Substantia nigra (tissue), 51 donors: ENCODE measurements at places on chromosomes 2 and 18.

DNA sequence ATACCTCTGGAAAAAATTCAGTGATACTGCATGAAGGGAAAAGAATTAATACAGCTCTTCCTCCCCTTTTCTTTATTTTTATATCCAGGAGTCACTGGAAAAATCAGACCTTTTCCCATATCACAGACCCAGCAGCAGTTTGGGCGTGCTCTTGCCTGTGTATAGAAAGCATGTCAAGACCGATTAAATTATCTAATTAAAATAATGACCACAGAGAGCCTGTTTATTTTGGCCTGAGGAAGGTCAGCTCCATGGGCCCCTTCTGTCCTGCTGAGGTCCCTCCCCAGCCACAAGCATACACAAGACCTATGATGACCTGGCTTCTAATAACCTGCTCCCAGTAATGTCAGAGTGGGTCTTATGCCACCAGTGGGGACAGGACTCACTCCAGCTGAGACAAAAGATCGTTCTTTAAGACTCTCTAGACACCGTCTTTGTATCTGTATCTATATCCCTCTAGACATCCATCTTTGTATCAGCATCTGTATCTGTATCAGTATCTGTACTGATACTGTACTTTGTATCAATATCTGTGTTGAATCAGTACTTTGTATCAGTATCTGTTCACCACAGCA, 147.8 kb downstream of the VAPA start:
- no peak for DNase-seq

GRCh38 chr2:231786917-231787292, 660 bp downstream of the COPS7B start:
- no peak for DNase-seq

GRCh38 chr2:148552675-148553331, 91.7 kb upstream of the EPC2 start:
- no peak for DNase-seq

DNA sequence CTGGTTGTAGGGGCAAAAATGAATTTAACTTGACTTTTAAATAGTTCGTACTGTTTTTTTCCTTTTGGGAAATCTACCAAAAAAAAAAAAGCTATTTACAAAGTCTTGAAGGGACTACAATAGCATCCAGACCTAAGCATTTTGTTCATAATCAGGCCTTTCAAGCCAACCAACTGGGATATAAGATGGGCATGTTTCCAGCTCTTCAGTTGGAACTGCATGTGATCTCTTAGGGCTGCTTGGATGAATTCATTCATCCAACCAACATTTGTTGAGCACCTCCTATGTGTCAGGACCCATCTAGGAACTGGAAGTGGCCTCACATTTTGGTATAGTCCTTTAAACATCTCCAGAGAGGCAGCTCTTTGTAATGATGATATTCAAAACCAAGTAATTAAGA, 98.6 kb downstream of the AAK1 start:
- no peak for DNase-seq

DNA sequence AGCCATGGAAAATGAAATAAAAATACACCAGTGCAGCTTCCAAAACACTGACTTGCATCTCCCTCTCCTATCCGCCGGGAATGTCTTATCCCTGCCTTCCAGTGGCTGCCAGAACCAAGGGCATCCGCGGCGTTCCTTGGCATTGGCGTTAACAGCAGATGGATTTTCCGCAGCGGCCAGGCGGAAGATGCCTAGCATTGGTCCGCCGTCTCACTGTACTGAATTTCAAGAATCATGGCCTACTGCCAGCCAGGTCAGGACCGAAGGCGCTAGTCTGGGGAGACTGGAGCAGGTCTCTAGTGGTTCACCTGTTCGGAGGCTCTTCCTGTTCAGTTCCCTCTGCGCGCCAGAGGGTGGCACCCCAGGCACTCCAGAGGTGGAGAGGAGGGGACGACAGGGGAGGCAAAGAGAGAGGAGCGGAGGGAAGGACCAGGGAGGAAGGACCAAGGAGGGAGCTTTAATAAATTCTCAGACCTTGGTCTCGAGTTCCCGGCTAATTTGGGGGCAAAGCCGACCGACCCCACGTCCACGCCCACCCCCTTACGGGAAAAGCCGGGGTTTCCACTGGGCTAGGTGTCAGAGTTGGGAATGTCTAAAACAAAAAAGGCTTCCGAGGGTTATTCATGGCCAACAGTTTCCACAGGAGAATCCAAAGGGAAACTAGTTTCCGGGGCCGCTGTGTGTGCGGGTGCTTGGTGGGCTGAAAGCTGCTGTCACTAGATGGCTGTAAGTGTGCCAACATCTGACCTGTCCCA, 3.7 kb upstream of the BCL2L11 start:
- DNase-seq: peak; percentile 49

- no peak for DNase-seq
These were observed 7.2 kb downstream of the NPC1 start for GRCh38 chr18:23578891-23579653.

GRCh38 chr2:21393173-21393572, 269.4 kb downstream of the TDRD15 start:
- no peak for DNase-seq

GRCh38 chr2:119719261-119719627, 40.2 kb downstream of the TMEM177 start:
- no peak for DNase-seq

DNA sequence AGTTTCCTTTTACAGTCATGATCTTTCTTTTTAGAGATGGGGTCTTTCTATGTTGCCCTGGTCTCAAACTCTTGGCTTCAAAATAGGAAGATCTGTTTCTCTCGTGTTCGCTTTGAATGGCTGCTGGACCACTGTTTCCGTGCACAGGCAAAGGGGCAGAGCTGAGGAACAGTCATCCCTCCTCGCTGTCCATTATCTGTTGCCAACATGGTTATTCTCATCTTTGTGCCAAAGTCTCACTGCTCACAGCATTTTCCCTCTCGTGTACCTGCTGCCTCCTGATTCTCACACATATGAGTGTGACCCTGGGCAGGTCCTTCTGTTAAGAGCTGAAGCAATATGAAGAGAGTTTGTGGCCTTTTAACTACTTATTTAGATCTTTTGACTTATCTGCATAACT, 28.0 kb upstream of the CCNYL1 start:
- DNase-seq: no peak

DNA sequence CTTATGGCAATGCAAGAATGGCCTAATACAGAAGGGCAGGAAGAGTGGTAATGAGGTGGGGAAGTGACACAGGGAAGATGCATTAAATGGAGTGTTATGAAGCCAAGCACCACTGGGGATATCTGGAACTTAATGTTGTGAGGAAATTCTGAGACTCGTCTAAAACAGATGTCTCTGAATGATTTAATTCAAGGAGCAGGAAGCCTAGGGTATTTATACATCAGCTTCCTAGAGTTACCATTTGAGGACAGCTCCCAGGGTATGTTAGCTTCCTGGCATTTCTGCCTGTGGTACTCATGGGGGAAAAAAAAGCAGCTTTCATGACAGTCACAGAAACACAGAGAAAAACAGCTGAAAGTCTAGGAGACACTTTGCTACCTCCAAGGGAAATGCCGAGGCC, 989.5 kb downstream of the CBLN2 start:
- DNase-seq: no peak

GRCh38 chr18:50679656-50680055, 119.8 kb downstream of the MAPK4 start:
- DNase-seq: no peak

- no peak for DNase-seq
These were observed 63.9 kb downstream of the TMEM131 start for GRCh38 chr2:97931858-97932225.

DNA sequence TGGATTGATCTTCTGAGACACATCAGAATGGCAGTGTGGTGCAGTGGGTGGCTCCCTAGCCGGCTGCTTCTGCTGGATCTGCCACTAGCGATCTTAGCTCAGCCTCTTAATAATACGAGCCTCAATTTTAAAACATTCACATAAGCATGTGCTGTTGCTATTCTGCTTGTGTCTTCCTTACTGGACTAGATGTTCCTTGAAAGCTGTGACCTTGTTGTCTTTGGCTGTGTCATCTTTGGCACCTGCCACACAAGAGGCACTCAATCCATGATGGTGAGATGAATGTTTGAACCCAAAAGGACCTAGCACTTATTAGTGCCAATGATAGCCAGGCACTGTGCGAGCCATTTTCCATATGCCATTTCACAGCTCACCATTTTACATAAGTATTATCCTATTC, 393.0 kb downstream of the ALK start:
- no peak for DNase-seq

DNA sequence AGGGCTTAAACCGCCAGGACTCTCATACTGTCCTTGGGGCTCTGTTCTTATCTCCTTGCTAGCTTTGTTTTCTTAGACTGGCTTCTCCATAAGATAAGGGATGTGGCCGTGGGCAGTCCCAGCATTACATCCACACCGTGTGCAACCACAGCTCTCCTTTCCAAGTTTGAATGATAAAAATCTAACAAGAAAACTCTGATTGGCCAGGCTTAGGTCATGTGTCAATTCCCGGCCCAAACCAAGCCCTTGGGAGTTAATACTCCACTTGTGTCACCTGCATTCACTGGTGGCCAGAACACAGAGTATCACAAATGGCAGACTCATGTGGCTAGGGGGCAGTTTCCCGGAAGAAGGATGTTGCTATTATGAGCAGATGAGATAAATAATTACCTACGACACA, 43.2 kb upstream of the KDM3A start:
- no peak for DNase-seq

DNA sequence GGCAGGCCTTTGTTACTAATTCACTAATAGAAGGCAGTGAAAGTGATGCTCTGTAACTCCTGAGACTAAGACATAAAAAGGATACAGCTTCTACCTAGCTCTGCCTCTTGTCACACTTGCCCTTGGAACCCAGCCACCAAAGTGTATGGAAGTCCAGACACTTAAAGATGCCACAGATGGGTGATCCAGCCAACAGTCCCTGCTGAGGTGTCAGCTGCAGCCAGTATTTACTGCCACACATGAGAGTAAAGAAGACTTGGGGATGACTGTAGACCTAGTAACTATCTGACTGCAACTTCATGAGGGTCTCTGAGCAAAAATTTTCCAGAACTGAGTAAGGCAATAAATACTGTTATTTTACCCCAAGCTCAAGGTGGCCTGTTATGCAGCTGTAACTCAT, 8.8 kb downstream of the IMMT start:
- no peak for DNase-seq

GRCh38 chr2:85215448-85216401, 82.5 kb downstream of the TCF7L1 start:
- DNase-seq: peak; percentile 36

GRCh38 chr2:120036145-120036544, 23.3 kb downstream of the EPB41L5 start:
- DNase-seq: no peak

DNA sequence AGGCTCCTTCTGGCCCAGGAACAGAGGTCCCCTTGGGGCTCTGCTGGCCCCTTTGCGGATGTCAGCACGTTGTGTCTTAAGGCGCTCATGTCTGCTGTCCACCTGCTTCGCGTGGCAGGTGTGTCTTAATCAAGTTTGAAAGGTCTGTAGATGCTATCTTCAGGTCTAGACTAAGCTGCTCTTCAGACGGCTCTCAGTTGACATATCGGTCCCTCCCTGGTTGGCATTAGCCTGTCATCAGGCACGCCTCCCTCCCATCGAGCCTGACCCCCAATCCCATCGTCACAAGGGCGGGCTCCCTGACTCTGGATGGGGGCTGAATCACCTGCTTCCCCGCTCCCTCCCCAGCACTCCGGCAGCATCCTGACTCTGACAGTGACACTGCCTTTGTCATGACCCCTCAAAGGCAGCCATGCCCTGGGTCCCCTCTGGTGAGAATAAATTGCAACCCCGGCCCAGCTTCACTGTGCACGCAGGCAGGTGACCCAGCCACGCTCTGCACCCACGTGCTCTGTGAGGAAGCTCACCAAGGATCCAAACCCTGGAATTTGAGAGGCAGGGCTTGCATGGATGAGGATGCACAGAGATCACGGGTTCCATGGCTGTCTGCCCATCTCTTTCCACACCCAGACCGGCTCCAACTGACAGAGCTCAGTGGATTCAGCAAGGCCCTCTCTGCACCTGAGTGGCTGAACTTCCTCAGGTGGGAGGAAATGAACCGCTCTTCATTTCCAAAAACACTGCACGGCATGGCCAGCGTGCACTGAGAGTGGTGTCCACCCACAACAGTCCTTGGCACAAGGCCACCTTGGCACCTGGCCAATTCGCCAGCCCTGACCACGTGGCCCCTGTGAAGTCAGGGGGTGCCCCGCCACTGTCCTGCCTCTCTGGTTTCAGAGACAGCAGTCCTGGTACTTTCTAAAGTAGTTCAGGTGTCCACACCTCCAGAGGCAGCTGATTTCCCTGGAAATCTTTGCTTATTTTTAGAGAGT, 110.2 kb upstream of the GPC1 start:
- peak; percentile 61 for DNase-seq

GRCh38 chr2:237591141-237591881, 777 bp upstream of the RAB17 start:
- DNase-seq: no peak

- DNase-seq: no peak
These were observed 22.5 kb downstream of the CAVIN2 start for GRCh38 chr2:191824398-191824797.

DNA sequence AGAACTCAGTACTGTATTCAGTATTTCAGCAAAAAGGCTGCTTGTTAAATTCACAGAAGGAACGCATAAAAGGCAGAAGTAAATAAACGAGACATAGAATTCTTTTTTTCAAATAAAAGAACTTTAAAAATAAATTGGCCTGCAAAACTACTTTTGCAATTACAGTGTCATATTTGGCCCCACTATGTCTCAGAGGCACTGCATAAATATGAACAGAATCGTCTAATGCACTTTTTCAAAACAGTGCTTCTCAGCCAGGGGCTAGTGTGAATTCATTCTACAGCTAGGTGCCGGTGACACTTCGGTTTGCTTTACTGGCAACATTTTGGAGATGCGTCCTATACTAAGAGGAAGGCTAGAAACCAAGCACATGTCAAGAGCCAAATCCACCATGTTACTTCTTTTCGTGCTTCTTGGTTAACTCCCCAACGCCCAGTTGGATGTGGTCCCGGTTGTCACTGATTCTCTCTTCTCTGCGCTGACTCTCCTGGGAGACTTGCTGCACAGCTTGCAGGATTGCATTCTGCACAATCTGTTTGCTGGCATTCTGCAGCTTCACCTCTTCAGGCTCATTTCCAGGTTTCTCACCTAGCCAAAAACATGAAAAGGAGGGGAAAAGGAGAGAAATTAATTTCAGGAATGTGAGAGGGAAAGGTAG, 51.8 kb downstream of the AKAIN1 start:
- no peak for DNase-seq
